ENCODE measurements at places on chromosomes 2 and 18. TPM values are rescaled to one million over a fixed set of nuclear protein-coding genes. Genes with fewer than 3 reads are reported as not detected.

The POTEC gene
- total RNA-seq: not detected

The FBLN7 gene
- 17.3 TPM for total RNA-seq

The C2orf66 gene
- total RNA-seq: 0.55 TPM

The CDCA7 gene
- 10.7 TPM for total RNA-seq

The TBR1 gene
- 1.7 TPM for total RNA-seq

Measured in camera-type eye (tissue), 1 donor.